Activated gamma-delta T cell treated with anti-CD3 and anti-CD28 coated beads, Interleukin-2, amount 50 U/mL, for 16 hours (primary cell): ENCODE measurements at places on chromosomes 5 and 9.

GRCh38 chr9:134591082-134591571 is 50.5 kb upstream of the COL5A1 start:
- DNase-seq: no peak

GRCh38 chr5:157475432-157475831 is 15.4 kb downstream of the NIPAL4 start:
- no peak for DNase-seq

DNA sequence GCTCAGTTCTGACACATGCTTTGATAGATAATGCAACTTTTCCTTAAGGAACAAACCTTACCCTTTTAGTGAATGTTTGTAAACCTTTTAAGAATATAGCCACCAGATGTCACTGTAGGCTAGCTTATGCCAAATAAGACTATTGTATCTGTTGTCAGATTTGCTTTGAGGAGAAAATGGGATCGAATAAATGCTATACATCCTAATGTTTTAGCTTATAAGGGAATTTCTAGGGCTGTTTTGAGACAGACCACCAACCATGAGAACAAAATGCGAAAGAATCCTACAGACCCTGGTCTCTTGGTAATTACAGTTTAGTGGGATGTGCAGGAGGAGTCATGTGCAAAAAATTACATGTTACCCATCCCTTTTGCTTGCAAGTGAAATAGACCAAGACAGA is 127.6 kb upstream of the NMUR2 start:
- no peak for DNase-seq

GRCh38 chr9:34983209-34983608 is 6.3 kb upstream of the DNAJB5 start:
- no peak for DNase-seq

DNA sequence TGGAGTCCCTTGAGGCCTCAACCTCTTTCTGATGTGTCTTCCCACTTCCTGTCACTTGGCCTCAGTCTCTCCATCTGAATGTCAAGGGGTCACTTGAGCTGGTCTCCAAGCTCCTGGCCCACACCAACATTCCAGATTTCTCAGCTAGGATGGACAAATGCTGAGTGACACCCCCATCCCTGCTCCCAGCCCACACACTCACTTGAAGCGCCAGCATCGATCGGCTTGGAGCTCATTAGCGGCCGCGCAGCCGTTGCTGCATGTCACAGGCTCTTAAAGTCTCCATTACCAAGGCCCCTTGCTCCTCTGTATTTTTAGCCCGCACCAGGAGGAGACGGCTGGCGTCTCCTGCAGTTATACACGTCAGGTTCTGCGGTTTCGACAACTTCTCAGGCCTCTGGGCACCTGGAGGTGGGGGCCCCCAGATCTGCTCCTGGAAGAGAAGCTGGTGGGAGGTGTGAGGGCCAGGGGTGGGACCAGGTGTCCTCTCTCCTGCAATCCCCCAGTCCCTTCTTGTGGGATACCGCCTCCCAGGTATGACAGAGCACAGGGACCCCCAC is 33.4 kb upstream of the ARAP3 start:
- DNase-seq: no peak

DNA sequence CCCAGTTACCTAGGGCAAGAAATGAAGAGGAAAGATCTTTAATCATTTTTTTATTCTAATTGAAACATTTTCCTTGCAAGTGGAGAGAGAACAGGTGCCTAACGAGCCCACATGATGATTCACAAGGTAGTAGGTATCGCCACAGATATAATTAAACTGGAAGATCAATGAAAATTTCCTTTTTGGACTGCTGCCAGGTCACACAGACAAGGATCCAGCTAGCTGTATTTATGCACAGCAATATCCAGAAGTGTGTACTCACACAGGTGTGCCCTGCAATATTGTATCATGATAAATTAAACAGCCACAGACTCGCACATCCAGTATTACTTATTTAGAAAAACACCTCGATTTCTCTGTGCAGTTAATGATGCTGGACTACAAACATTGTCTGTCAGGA is 294.0 kb upstream of the SMARCA2 start:
- DNase-seq: no peak

DNA sequence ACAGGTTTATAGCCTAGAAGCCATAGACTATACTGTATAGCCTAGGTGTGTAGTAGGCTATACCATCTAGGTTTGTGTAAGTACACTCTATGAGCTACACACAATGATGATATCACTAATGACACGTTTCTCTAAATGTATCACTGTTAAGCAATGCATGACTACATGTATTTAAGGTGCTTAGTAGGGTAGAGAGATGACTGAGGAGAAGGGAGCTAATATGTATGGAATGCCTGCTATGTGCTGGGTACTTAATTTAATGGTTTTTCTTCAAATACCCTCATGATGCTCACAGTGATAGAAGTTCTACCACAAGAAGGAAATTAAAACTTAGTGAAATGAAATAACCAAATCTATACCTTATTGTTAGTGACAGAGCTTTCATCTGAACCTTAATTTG is 1785.5 kb downstream of the EFNA5 start:
- DNase-seq: no peak

DNA sequence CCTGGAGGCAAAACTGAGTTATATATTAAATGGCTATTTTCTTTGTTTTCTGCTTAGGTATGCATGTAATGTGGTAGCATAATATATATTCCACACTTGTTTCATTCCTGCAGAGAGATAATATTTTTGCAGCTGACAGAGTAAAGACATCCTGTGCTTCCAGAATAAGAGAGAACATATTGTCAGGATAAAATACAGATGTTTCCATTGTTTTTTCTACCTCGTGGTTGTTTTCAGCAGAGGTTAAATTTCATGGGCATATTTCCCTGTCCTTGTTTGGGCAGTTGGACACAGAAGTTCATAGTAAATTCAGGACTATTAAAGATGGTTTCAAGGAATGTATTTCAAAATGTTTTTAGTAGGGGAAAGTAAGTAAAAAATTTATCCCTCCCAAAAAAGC is 47.6 kb upstream of the MEGF10 start:
- DNase-seq: no peak

DNA sequence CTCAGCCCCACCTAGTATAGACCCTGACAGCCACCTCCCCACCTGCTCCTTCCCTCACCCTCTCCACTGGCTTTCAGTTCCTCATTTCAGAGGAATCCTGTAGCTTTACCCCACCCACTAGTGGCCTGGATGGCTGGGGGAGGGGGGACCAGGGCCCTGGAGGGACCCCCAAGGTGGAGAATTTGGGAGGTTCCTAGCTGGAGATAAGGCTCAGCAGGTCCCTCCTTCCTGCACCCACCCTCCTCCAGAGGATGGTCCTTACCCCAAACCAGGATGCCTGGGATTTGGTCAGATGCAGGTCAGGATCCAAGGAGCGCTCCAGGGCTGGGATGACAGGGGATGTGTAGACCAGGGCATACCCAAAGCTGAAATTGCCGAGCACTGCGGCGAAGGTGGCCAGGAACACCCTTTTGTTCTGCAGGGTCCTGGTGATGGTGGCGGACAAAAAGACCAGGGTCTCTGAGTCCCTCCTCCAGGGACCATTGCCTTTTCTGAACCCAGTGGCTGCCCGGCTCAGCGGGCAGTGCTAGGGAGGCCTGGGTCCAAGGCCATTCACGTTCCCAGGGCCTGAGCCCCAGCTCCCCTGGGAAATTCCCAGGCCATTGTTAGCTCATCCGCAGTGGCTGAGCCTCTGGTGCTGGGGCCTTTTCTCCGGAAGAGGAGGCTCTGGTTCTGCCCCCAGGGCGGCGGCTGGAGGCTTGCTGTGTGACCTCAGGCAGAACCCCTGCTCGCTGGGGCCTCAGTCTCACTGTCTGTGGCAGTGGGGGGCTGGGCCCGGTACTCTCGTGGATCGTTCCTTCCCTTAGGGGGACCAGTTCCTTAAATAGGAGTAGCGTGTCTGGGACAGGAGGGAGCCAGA is 678 bp downstream of the SLC2A6 start:
- no peak for DNase-seq

DNA sequence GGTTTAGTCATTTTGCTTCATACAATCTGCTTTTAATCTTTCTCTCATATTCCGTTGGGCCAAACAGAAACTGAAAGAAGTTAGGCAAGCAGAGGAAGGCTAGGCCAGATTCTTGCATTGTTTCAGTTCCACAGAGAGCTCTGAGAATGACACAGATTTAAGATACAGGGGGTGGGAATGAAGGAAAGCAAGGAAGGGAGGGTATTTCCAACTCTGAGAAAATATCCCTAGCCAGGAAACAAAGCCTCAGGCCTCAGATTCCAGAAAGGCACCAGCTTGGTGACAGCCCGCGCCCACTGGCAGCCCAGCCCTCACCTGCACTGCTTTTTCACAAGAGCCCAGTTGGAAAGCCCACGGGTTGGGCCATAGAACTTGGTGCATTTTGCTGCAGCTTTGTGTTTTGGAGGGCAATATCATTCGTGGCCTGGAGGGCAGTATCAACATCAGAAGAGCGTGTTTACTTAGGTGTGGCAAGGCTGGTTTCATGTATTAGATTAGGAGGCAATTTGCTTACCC is 63.5 kb downstream of the ENC1 start:
- DNase-seq: no peak

GRCh38 chr9:93115486-93116071 is 18.5 kb downstream of the NINJ1 start:
- DNase-seq: no peak

- DNase-seq: no peak
Observed at GRCh38 chr5:10475931-10476676, 34.4 kb downstream of the ROPN1L start.

GRCh38 chr9:16509997-16510396 is 360.5 kb downstream of the BNC2 start:
- no peak for DNase-seq

GRCh38 chr9:135670721-135671590 is 7.8 kb downstream of the LCN9 start:
- no peak for DNase-seq

- no peak for DNase-seq
Observed at GRCh38 chr9:86652736-86653135, 294.6 kb downstream of the GAS1 start.

GRCh38 chr5:85823462-85824426 is 794.0 kb upstream of the COX7C start:
- DNase-seq: no peak
